ENCODE measurements at places on chromosomes 3 and 15.

- H3K27me3 ChIP-seq = no peaks in the 10 kb centered on the region
- H3K36me3 ChIP-seq = no peaks in the 10 kb centered on the region
- no peak overlapping the region for H3K4me3 ChIP-seq
Observed at GRCh38 chr3:21859124-21860081, 108.4 kb upstream of the ZNF385D start.

- H3K4me3 ChIP-seq = no peak overlapping the region
- no peaks in the 10 kb centered on the region for H3K27me3 ChIP-seq
- H3K36me3 ChIP-seq = no peaks in the 10 kb centered on the region
- no peaks in the 10 kb centered on the region for H3K4me1 ChIP-seq
- DNase-seq = no peak
Observed at GRCh38 chr3:7766530-7766929, 735.1 kb upstream of the LMCD1 start.

GRCh38 chr3:76694063-76694462 is 345.8 kb upstream of the ROBO2 start:
- no peak for DNase-seq
- H3K4me3 ChIP-seq = no peak overlapping the region
- no peaks in the 10 kb centered on the region for H3K27me3 ChIP-seq
- no peaks in the 10 kb centered on the region for H3K4me1 ChIP-seq

DNA sequence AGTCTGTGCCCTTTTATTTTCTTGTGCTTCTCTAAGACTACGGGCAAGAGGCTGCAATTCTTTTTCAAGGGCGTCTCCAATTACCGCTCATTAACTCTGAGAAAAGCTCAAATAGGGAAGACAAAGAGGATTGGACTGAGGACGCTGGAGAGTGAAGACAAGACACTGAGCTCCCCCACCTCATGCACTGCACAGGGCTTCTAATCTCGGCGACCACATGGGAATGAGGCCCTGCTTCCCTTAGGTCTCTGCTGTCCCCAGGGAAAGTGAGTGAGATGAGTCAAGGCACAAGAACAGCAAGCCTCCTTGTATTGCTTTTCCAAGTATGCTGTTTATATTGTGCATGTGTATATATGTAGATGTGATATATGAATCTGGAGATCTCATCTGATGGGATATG is 392.2 kb upstream of the CFAP20DC start:
- DNase-seq = no peak
- no peaks in the 10 kb centered on the region for H3K36me3 ChIP-seq
- peaks cover 3% of the 10 kb centered on the region for H3K4me1 ChIP-seq
- no peak overlapping the region for H3K4me3 ChIP-seq
- no peaks in the 10 kb centered on the region for H3K27me3 ChIP-seq

Data from trophoblast cell (in vitro differentiated cells and primary cell).